ENCODE measurements at places on chromosomes 16 and 17.
A peak's percentile ranks its signal among the peaks of the same experiment; 100 is the strongest.

- DNase-seq: no peak
Observed at GRCh38 chr17:45705123-45706009, 78.8 kb upstream of the CRHR1 start.

DNA sequence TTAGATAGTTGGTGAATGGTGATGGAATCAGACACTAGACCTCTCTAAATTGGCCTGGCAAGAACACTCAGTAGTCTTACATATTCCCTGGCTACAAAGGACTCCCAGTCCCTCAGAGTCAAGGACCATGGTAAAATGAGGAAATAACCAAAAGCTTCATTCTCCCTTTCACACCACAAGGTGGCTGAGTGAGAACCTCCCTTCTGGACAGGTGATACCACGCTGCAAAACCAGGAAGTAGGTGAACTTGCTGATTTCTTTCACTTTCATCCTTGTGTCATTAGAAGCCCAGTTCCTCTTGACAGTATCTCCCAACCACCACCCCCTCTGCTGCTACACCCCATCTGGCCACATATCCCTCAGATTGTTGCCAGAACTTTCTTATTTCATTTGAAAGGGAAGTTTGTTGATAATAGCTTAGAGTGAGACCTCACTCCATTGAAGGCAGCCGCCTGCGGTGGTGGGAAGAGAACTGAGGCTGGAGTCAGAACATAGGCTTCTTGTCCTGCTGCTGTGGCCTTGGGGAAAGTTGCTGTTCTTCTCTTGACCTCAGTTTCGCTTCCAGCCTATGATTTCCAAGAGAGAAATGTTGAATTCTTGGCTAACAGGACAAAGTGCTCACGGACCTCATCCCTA lies 290.6 kb upstream of the CCL2 start:
- DNase-seq: no peak

DNA sequence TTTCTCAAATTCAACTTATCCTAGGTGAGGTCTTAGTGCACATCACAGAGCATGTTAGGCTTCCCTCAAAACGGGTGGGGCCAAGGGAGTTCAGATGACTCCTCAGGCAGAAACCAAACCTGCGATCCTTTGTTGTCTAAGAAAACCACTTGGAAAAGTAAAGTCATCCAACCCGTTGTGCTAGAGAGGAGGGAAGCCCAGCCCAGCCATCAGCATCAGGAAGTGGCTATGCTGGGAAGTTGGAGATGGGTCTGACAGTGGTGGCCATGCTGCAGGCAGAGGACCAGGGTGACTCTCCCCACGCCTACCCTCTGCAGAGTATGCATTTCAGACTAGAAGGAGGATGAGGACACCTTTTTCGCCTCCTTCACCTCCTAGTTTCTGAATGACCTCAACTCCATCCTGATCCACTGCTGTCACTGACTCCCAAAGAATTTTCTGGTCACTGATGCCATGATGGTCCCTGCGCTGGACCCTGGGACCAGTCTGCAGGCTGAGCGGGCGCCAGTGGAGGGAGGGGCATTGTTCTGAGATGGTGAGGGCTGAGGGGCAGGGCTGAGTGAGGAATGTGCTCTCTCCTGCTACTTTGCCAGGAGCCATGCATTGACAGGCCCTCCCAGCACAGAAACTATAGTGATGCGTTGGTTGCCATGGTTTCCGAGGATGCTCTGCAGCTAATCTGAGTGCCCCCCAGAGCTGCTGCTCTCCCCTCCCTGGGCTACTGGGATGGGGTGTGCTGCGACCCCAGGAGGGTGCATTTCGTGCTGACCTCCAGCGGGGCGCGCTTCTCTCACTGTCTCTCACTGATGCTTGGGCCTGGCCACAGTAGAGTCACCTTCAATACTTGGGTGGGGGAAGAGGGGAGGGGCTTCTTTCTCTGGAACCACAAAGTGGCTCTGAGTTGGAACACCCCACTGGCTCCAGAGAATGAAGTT lies 20.4 kb downstream of the ALOX12B start:
- no peak for DNase-seq

DNA sequence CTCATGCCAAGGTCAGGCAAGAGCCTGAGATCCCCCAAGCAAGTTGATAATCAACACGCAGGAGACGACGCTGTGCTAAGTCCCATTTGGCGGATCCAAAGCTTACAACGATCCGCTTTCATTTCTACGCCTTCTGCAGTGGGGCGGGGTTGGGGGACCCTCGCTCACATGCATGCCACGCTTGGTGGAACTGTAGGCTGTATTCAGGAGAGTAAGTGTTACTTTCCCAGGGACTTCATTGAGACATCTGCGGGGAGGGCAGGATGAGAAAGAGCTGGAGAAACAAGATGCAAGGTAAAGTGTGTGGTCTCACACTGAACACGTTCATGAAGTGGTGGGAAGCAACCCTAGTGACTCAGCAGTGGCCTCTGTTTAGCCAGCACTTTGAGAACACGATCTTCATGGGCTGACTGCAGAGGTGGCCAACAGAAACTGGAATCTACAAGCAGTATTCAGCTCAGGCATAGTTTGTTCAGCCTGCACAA lies 100.5 kb downstream of the XYLT1 start:
- no peak for DNase-seq

GRCh38 chr17:68255731-68256538 lies 8.1 kb downstream of the AMZ2 start:
- DNase-seq: no peak

GRCh38 chr17:673200-673681 lies 41.4 kb downstream of the VPS53 start:
- no peak for DNase-seq

- no peak for DNase-seq
Observed at GRCh38 chr17:48905987-48906515, 2.2 kb upstream of the UBE2Z start.

- DNase-seq: no peak
Observed at GRCh38 chr17:64544742-64545141, 38.0 kb downstream of the CEP95 start.

- no peak for DNase-seq
Observed at GRCh38 chr17:2402544-2402943, 1.7 kb upstream of the MNT start.

GRCh38 chr17:65072660-65073071 lies 16.1 kb upstream of the GNA13 start:
- DNase-seq: no peak

DNA sequence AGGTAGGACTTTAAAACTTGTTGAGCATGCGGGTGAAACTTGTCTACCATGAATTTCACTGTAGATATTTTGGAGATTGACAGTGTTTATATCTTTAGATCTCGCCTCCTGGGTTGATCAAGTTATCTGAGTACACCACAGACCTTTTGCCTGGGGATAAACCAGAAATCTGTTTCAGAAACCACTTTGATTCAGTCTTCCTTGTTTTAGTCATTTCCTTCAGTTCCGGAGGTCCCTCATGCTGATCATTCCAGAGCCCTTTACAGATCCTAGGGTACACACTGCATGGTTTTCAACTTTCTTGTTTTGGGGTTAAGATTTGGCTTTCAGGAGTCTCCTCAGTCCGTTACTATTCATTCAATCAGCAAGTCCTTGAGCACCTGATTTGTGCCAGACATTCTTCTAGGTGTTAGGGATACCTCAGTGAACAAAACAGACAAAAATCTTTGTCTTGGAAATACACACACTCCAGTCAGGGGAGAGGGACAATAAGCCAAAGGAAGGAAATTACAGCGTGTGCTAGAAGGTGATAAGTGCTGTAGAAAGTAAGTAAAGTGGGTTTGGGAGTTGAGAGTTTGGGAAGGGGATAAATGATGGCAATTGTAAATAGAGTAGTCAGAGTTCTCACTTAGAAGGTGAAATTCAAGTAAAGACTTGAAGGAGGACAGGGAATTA lies 12.2 kb downstream of the NOD2 start:
- DNase-seq: no peak

DNA sequence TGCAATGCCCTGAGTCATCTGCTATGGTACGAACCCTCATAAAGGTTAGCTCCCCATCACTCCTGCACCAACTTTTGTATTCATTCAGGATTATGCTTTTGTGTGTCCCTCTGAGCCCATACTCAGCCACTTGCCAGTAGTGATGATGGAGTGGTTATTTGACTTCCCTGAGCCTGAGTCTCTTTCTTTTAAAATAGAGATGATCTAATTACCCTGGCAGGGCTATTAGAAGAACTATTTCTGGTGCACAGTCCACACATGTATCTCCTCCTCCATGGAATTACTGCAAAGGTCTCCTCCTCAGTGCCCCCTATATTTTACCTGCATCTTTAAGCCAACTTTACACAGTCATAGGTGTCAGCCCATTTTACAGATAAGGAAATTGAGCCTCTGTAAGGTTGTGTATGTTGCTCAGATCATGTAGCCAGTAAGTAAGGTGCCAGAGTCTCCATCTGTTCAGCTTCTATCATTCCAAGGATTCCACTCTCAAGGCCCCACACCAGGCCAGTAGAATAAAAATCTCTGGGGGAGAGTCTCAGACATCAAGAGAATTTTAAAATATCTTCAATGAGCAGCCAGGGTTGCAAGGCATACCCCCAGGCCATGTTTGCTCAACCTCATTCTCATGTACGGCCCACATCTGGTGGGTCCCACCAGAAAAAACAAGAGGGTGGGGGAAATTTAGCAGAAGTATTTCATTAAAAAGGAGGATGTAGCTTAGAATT lies 333.7 kb upstream of the HSBP1 start:
- DNase-seq: no peak

DNA sequence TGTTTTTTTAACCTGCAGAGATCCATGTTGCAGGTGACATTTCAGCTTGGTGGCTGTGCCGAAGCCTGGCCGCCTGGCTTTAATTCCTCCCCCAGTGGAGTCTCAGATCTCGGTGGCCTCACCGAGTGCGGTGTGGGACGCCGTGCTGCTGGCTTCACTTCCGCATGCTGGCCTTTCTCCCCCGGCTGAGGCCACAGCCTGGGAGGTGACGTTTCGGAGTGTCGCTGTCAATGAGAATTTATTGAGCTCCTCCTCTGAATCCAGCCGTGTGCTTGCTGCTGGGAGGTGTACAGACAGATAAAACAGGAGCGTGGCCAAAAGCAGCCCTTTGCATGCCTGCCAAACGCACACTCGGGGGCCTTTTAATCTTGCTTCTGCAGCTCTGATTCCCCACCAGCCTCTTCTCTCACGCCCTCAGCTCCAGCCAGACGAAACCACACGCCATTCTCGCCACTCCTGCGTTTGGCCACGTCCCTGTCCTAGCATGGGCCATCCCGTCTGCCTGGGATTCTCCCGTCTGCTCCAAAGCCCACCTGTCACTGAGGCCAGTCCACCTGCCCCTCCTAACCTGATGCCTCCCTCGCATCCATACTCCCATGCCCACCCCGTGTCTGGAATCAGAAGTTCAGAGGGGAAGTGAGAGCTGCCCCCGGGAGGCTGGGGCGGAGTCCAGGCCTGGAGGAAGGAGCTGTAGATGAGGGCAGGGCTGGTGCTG lies 3.6 kb downstream of the GSE1 start:
- no peak for DNase-seq

DNA sequence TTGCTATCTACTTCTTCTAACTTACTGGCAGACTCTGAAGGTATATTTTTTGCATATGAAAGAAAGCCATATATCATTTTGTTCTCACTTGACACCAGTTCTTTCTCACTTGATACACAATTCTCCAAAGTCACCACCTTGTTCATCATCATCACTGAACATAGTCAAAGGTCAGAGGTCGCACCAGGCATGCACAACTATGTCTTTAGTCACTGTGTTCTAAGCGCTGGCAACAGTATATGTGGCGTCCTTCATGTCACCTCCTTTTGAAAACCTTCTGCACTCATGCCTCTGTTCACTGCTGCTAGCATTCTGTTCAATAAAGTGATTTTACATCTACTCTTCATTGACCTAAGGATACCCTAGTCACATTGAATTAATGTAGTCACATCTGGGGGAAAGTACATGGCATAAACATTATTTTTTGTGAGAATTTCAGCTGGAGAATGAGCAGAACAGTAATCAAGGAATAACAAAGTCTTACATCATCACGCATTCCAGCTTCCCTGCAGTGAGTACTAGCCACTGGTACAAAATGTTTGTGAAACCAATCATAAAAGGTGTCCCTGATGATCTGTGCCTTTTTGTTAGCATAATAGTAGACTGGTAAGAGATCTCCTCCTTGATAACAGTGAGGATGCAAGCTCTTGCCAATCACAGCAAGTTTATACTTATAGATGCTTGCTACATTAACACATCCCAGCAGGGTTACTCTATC lies 20.5 kb upstream of the TBX4 start:
- DNase-seq: no peak

DNA sequence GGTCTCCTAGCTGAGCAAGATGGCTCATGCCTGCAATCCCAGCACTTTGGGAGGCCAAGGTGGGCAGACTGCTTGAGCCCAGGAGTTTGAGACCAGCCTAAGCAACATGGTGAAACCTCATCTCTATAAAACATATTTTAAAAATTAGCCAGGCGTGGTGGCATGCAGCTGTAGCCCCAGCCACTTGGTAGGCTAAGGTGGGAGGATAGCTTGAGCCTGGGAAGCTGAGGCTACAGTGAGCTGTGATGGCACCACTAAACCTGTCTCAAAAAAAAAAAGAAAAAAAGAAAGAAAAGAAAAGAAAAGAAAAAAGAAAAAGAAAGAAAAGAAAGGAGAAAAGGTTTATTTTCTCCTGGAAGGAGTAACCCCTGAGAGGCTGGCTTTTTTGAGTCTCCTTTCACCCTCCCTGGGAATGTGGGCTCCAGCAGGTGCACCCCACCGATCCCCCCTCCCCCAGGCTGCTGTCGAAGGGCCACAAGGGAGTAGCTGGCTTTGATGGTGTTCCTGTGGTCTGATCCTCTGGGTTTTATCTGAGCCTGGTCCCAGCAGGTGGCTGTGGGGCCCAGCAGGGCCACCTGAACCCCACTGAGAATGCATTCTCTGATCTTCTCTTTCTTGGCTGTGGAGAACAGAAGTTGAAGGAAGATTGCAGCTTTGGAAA lies 29.9 kb upstream of the TNRC6C start:
- DNase-seq: no peak

GRCh38 chr16:11232852-11233726 lies 22.9 kb downstream of the SOCS1 start:
- DNase-seq: peak; percentile 89

DNA sequence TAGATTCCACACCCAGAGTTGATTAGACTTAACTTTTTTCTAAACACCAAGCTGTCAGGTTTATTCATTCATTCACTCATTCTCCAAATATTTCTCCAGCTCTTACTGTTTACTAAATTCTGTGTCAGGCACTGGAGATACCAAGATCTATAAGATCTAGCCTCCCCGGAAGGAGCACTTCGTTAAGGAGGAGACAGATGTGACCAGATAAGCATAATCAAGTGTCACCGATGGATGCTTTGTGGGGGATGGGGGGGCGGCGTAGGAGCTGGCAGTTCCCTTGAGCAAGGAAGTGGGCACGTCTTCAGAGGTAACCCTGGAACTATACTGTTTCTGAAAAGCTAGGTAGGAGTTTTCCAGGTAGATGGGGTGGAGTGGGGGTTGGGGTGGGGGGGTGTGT lies 3.8 kb upstream of the RPL26 start:
- no peak for DNase-seq

DNA sequence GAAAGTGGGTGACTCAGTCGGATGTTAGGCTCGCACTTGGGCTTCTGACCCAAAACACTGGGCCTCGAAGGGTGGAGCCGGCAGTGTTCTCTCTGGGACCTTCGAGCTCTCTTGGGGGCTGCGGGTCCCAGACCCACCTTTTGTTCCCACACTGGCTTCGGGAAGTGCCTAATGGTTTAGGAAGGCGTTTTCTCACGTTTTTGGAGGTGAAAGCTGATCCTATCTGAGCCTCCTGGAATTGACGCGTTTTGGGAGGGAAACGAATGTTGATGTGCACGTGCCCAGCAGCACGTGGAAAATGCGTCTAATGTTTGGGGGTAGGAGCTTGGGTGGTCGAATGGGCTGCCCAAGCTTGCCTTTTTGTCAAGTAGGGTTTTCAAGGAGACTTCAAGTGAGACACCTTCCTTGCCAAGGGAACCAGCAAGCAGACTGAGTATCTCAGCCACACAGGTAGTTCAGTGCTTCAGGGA lies 666 bp downstream of the HGS start:
- no peak for DNase-seq

Data from stimulated activated CD8-positive, alpha-beta memory T cell treated with anti-CD3 and anti-CD28 coated beads, Interleukin-2, amount 100 ng/mL, for 48 hours (primary cell).